Stimulated activated CD8-positive, alpha-beta memory T cell treated with anti-CD3 and anti-CD28 coated beads, Interleukin-4, amount 100 ng/mL, for 48 hours (primary cell): ENCODE measurements at places on chromosomes 6 and 20.

GRCh38 chr20:3194617-3195280 lies 9.7 kb downstream of the DDRGK1 start:
- DNase-seq: no peak

DNA sequence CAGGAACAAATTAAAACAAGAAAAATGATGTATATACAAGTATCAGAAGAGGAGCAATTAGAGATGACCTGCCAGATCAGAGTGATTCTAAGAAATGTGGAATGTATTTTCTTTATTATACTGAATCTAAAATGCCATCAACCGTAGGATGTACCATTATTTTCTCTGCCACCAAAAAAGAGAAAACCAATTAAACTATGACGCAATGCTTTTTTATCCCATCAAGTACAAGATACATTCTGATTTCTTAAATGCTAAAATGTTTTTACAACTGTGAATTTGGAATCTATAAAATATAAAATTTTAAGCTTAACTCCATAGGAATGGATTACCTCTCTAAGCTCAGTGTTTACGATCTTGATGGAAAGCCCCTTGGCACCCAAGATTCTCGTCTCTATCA lies 85.9 kb downstream of the PHACTR1 start:
- DNase-seq: no peak

- DNase-seq: no peak
Observed at GRCh38 chr6:159693894-159694545, 979 bp upstream of the SOD2 start.

GRCh38 chr6:109794201-109794923 lies 103.3 kb downstream of the FIG4 start:
- DNase-seq: no peak

GRCh38 chr20:37651932-37652331 lies 41.9 kb upstream of the CTNNBL1 start:
- DNase-seq: peak; percentile 50
